GM18507 (cell line): ENCODE measurements at places on chromosomes 11 and 22.

GRCh38 chr11:109957000-109957399, 136.2 kb upstream of the ZC3H12C start:
- DNase-seq = no peak

GRCh38 chr11:92675810-92676209, 293.6 kb upstream of the MTNR1B start:
- DNase-seq = no peak

DNA sequence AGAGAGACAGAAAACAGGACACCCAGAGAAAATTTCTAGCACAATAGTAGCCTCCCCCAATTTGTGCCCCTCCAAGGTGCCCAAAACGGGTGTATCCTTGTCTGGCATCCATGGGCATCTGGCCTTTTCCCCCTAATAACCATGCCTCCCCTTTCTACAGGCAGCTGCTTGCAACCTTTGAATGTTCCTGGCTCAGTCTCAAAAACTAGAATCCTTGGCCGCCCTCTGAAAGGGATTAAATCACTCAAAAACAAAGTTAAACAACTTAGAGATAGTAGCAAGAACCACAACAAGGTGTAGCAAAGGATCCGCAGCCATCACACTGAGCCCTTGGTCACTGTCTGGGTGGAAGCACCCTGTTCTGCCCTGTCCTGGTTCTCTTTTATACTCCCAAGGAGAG, 105.6 kb downstream of the MN1 start:
- DNase-seq = no peak

GRCh38 chr22:30324014-30324730, 2.6 kb downstream of the TBC1D10A start:
- no peak for DNase-seq

DNA sequence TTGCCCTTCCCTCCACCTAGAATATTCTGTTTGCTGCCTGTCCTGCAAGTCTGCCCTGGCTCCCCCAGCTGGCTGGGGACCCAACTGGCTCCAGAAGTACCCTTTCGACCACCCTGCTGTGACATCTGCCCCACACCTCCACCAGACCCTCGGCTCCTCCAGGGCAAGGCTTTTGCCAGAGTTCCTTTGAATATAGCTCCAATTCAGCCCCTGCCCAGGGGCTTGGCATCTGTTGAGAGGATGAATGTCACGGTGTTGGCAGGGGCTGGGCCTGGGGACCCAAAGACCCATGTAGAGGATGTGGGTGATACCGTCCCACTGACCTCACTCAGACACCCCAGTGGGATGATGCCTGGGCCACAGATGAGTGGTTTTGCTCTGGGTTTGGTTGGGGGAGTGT, 4.0 kb downstream of the NLRP6 start:
- no peak for DNase-seq

DNA sequence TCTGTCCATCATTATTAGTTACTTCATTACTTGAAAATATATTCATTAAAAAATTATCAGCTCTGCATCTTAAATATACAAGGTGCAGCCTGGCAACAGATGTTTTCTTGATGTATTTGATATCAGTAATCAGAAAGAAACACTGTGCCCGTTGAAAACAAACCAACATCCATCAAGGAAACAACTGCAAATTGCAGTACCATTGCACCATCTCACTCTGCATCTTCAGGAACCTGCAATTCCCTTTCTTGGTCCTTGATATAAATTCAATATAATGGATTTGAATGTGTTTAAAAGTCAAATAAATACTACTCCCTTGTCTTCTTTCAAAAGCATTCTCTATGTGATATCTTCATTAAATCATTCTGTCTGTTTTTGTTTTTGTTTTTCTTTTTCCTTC, 1131.2 kb downstream of the FAM181B start:
- DNase-seq = no peak

- peak; percentile 2 for DNase-seq
Measured at GRCh38 chr11:29432719-29433325, 584.0 kb downstream of the KCNA4 start.

- no peak for DNase-seq
Measured at GRCh38 chr11:7450836-7451235, 34.5 kb upstream of the OLFML1 start.

GRCh38 chr11:65184146-65184545, 2.4 kb downstream of the CAPN1 start:
- no peak for DNase-seq

GRCh38 chr11:33706546-33706945, 5.9 kb upstream of the C11orf91 start:
- no peak for DNase-seq

DNA sequence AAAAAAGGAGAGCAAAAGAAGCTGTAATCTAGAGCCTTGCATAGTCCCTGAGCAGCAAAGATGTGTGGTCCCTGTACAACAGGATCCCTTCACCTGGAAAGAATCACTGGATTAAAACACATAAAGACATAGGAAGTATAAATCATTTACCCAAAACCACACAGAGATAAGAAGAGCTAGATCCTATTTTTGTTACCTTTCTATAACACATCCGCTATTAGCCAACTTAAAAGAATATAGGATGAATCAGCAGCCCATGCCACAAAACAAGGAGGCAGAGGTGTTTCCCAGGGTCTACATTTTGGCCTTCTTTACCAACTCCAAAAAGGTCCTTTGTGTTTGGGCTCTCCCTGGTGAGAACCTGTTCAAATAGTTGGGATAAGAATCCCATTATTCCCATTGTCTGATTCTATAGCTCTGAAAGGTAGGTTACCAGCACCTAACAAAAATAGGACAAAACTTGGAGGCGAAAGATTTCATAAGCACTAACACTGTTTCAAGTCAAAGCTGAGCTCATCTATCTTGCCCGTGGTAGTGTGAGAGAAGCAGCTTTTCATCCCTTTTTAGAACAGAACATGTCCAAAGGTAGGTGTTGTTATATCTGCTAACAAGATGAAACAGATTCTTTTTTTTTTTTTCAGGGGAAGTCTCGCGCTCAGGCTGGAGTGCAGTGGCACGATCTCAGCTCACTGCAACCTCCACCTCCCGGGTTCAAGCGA, 26.8 kb downstream of the PAK1 start:
- no peak for DNase-seq

GRCh38 chr22:24455751-24456426, 28.5 kb downstream of the ADORA2A start:
- DNase-seq = no peak

GRCh38 chr11:69558519-69558941, 77.1 kb downstream of the LINC01488 start:
- no peak for DNase-seq

- no peak for DNase-seq
Measured at GRCh38 chr11:121794671-121795141, 321.3 kb downstream of the BLID start.

DNA sequence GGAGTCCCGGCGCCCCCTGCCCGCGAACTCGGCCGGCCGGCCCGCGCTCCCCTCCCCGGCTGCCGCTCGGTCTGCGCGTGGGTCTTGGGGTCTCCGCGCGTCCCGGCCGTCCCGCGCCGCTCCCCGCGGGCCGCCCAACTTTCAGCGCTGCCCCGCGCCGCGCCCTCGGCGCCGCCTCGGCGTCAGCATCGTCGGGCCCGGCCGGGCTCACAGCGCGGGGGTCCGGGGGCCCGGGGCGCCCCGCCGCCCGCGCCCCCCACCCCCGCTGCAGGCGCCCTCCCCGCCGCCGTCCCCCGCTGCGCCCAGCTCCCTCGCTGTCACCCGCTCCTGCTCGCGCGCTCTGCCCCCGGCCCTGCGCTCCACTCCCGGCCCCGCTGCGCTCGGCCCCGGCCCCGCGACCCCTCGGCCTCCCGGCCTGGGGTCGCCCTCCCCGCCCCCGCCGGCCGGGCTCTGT, at the start of gene KCNJ4:
KCNJ4 (minus strand) TSS at position 124 of the 454 bp plus-strand sequence. CDS start 27,067 bp downstream, outside the sequence.
- no peak for DNase-seq

DNA sequence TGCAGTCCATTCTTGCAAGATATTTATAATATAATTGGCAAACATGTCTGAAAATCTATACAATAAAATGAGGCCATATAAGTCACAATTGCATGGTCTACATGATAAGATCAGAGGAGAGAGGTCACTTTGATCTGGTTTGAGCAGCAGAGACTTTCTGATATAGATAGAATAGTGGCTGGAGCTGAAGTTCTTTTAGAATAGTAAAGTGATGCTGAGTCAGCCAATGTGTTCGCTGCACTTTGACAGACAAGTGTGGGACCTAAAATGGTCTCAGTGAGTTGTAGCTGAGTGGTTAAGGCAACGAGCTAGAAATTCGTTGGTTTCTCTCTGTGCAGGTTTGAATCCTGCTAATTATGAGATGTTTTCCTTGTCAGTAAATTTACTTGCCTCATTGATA, 257.0 kb upstream of the C11orf87 start:
- DNase-seq = no peak

- DNase-seq = no peak
Measured at GRCh38 chr11:65657426-65657825, 5.3 kb downstream of the RELA start.

DNA sequence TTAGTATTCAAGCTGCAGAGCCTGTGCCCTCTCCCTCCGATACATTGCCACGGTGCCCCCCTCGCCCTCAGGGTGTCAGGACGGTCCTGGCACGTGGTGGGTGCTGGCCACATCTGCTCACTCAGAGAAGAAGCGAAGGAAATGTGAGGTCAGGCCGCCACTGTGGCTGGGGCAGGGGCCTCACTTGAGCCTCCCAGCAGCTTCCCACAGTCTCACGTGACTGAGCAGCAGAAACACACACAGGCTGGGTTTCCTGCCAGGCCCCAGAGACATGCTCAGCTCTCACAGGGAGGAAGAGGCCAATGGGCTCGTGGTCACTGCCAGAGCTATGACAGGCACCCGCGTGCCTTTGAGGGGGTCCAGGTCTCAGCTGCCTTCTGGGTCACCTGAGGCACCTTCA, 37.9 kb upstream of the PRR5 start:
- no peak for DNase-seq

DNA sequence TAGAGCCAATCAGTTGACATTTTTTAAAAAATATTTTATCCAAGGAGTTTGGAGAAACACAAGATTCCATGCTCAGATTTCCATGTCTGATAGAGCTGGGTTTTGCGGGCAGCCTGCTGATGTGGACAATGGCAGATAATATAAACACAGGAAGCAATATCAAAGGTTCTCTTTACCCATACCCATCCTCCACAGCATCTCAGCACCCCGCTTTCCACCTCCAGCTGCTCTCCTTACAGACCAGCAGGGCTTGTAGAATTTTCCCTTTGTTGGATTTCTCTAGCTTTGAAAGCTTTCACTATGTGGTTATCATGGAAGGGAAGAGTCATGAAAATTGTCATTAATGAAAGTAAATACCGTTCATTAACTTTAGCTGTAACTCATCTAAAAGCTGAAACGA, 746.4 kb downstream of the OPCML start:
- DNase-seq = no peak

DNA sequence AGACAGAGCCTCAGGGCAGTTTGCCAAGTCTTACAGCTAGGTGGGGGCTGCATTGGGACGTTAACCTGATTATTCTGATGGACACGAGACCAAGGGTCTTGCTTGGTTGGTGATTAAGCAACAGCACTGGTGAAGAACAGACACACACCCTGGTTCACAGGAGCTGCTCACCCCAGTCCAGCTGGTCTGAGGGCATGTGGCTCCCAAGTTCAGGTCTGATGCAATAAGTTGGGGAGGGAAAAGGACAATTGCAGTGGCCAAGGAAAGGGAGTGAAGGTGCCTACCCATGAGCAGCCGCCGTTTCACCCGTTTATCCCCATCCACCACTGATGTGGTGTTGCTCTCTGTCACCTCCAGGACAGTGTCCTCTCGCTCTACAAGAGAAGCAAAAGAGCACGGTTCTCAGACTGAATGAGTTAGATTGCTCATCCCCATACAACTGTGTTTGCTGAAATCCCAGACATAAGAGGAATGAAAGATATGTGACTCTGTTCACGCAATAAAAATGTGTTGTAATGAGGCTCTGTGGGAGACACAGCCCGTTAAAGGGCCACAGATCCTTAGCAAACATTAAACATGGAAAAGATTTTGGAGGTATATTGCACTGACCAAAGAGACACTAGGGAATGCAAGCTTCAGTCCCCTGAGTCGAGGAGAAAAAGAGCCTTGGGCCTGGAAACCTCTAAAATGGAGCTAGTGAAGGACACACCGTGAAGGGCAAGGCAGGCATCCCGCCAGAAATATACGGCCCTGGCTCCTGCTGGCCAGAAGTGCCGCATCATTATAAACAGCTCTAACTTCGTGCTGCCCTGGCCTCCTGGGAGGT, 25.6 kb downstream of the SCUBE2 start:
- no peak for DNase-seq

DNA sequence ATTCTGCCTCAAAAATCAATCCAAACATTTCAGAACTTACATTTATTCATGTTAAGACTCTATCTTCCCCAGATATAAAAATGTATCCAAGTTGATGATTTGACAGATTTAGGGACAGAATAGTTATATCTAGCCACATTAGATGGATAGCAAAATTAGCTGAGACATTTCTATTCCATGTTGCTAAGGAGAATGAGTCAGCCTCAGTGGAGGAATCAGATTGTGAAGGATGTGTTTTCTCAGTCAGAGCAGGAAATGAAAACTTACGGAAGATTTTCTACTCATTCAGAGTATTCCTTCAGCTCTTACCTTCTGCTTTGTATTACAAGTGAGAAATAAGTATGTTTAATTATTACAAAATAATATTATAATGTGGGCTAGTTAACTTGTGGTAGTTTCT, 556.3 kb upstream of the ANO3 start:
- DNase-seq = no peak

DNA sequence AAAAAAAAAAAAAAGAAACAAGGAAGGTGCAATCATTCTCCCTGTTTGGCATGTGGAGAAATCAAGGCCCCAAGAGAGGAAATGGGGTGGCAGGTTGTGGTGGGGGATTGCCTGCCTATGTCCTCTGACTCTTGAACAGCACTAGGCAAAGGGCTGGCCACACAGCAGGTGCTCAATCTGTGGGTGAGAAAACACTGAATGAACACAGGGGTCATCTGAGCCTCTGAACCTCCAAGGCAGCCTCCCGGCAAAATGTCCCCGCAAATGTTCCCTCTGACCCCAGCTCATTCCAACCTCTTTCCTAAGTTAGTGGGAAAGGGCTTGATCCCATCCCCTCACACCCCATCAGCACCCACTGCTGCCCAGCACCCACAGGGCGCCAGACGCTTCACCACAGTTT, 4.6 kb downstream of the PLA2G6 start:
- DNase-seq = no peak

DNA sequence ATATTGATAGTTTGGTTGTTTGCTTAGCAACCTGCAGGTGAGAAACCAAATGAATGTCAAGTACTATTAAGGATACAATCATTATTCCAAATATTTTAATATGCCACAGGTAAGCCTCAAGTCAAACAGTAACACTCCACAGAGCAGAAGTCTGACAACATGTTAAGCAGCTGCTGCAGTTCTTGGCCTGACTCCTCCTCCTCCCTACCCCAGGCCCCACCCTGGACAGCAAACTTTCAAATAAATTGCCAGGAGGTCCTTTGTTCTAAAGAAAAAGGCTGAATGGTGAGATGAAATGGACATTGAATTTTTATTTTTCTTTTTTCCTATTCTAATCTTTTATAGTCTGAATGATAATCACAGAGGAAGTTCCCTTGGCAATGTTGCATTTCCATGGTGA, 260.0 kb upstream of the POU2AF2 start:
- DNase-seq = no peak

GRCh38 chr22:45603619-45604018, 68.0 kb upstream of the ATXN10 start:
- no peak for DNase-seq
